CD8-positive, alpha-beta memory T cell (primary cell): ENCODE measurements at places on chromosomes 3 and 15.
A peak's percentile ranks its signal among the peaks of the same experiment; 100 is the strongest.

GRCh38 chr3:137012097-137012501 lies 54.3 kb downstream of the IL20RB start:
- H3K27ac ChIP-seq, result no peak overlapping the region
- H3K4me1 ChIP-seq, result peaks cover 11% of the 10 kb centered on the region
- DNase-seq, result no peak
- H3K4me3 ChIP-seq, result no peak overlapping the region
- H3K36me3 ChIP-seq, result no peaks in the 10 kb centered on the region

DNA sequence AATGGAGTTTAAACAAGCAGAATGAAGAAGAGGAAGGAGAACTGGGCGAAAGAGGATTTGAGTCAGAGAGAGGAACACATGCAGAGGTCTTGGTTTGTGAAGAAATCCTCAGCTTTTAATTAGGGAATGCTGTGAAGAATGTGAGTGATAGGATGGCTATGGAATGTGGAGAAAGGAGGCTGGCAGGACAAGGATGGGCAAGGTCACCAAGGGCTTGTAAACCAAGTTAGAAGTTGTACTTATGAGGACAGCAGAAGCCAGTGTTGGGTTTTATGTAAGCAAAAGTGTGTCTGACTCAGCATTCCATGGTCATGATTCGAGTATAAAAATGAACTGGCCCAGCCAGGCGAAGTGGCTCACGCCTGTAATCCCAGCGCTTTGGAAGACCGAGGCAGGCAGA lies 60.0 kb upstream of the IL12A start:
- DNase-seq, result no peak
- no peak overlapping the region for H3K27ac ChIP-seq
- no peaks in the 10 kb centered on the region for H3K27me3 ChIP-seq
- no peaks in the 10 kb centered on the region for H3K36me3 ChIP-seq
- H3K4me1 ChIP-seq, result no peaks in the 10 kb centered on the region

DNA sequence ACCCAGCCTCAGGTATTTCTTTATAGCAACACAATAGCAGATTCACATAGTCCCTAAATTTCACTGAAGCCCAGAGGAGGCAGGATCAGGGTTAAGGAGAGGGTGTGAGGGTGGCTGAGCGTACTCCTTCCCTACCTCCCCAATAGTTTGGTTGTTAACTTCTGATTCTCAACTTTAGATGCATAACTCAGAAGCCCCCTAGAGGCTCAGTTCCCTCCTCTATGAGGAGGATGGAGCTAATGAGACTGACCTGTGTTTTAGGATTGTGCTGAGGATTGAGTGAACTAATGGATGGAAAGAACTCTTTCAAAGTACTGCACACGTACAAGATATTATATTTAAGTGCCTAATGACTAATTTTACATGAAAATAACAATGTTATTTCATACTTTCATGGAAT lies 249.3 kb upstream of the SOX14 start:
- no peaks in the 10 kb centered on the region for H3K27me3 ChIP-seq
- no peak overlapping the region for H3K27ac ChIP-seq
- H3K4me3 ChIP-seq, result no peak overlapping the region
- DNase-seq, result no peak
- H3K36me3 ChIP-seq, result no peaks in the 10 kb centered on the region
- no peaks in the 10 kb centered on the region for H3K4me1 ChIP-seq

- peaks cover 33% of the 10 kb centered on the region for H3K4me1 ChIP-seq
- no peaks in the 10 kb centered on the region for H3K27me3 ChIP-seq
- peak overlapping the region; percentile 5 for H3K4me3 ChIP-seq
- DNase-seq, result no peak
- H3K27ac ChIP-seq, result no peak overlapping the region
- no peaks in the 10 kb centered on the region for H3K36me3 ChIP-seq
Measured at GRCh38 chr3:177538750-177539730, 341.8 kb upstream of the TBL1XR1 start.
